Adipocyte (in vitro differentiated cells): ENCODE measurements at places on chromosomes 12 and 14.

DNA sequence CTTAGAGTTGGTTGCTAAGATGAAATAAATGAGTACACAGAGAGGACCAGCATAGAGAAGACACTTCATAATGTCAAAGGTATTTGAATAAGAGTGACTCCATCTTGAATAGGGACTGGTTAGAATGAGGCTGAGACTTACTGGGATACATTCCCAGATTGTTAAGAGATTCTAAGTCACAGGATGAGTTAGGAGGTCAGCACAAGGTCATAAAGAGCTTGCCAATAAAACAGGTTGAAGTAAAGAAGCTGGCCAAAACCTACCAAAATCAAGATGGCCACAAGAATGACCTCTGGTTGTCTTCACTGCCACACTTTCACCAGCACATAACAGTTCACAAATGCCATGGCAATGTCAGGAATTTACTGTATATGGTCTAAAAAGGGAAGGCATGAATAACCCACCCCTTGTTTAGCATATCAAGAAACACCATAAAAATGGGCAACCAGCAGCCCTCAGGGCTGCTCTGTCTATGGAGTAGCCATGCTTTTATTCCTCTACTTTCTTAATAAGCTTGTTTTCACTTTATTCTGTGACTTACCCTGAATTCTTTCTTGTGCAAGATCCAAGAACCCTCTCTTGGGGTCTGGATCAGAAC, 8.3 kb upstream of the SERPINA1 start:
- DNase-seq, result no peak

DNA sequence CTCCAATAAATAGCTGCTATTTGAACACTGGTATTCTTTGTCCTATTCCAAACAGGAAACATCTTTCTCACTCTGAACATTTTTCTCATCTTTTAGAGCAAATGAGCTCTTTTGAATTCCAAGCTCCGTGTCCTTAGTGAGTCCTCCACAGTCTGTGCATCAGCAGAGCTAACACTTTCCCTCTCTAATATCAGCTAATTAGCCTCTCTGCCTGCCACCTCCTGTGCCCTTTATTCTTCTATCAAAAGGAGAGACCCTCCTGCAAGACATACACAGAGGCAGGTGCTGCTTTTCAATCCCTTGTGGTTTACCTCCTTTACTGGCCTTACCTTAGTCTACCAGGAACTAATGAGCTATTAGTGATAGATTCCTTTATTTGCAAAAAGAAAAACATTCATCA, 178.5 kb downstream of the SLC35F4 start:
- DNase-seq, result no peak

DNA sequence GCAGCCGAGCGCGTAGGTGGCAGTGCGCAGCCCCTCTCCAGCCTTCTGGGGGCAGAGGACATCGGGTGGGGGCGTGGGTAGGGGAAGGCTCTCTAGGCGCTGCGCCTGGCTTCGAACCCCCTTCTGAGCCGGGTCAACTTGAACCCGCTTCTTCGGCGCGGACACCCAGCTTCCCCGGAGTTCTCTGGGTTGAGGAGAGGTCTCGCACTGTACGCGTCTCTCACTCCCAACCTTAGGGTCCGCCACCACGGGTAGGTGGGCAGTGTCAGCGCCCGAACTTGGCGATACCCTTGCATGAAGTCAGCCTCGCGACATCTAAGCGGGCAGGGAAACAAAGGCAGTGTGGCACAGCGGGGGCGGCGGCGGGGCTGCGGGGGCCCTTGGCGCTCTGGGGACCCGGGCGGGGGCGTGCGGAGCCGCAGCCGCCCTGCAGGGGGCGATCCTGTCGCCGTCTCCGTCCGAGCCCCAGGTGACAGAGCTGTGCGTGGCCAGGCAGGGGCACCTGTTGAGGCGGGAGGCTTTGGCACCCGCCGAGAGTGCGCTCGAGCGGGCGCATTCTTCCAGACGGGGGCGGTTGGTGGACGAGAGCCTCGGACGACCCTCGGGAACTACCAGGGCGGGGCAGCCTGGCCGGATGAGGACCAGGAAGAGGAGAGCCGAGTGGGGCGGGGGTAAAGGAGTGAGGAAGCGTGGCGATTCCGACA, 1.1 kb downstream of the GALNT16 start:
- peak; percentile 64 for DNase-seq

DNA sequence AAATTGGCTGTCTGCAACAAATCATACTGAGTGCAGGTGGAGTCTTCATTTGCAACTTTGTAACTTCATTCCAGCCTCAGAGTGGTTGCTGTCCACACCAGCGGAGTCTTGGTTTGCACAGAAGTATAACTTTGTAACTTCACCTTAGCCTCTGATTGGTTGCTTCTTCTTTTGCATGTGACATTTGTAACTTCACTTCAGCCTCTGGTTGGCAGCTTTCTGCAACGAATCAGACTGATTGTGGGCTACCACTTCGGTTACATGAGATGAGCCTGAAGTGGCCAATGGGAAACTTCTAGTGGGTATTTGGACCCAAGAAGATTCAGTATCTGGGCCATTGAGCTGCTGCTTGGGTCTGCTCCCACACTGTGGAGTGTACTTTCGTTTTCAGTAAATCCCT, 17.8 kb downstream of the RASSF8 start:
- no peak for DNase-seq

DNA sequence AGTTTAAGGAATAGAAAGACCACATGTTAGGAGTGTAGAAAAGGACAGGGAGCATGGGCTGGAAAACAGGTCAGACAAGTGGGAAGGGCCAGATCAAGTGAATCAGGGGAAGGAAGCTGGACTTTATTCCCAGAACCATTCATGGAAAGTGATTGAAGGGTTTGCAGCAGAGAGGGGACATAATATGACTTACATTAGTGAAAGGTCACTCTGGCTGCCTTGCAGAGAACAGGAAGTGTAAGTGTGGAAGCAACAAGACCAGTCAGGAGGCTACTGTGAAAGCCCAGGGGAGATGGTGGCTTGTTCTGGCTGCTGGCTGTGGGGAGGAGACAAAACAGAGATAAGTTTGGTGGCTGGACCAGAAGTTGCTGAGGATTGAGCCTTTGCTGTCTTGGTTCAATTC, 69.1 kb downstream of the VCPKMT start:
- DNase-seq, result no peak

GRCh38 chr12:106753526-106753925, 21.0 kb upstream of the RIC8B start:
- no peak for DNase-seq

DNA sequence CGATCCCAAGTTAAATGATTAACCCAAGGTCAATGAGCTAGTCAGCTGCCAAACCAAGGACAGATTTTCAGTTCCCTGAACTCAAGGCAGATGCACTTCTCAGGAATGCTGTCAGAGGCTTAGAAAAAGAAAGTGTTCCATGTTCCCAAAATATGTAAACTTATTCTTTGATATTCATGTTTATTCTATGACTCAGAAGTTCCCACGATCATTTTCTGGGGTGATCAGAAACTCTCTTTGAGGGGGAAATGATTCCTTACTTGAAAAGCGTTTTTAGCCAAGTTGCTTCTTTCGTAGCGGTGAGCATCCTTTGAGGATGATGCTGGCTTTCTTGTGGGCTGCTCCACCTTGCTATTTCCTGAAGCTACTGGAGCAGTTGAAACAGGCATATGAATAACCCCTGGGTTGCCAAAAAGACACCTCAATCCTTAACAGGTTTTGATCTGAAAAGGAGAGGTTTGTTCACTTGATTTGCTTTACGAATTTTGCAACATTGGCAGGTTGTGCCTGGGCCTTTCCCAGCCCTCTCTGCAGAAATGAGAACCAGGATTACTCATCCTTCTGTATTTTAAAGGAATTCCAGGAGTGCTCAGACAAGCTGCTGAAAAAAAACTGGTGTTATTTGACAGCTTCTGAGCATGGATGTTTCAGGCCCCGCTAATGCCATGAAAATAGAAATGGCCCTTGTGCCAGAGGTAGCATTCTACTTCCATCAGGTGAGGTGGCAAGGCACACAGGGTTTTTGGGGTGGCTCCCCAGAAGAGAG, 121.4 kb upstream of the HIF1A start:
- DNase-seq, result peak; percentile 75

- no peak for DNase-seq
Observed at GRCh38 chr12:132542661-132543060, 52.7 kb downstream of the FBRSL1 start.

- DNase-seq, result no peak
Observed at GRCh38 chr14:27390155-27390554, 792.3 kb upstream of the NOVA1 start.

GRCh38 chr12:109702111-109702841, 11.3 kb upstream of the FAM222A start:
- no peak for DNase-seq

- DNase-seq, result no peak
Observed at GRCh38 chr14:100778526-100778882, 47.4 kb upstream of the MEG3 start.

DNA sequence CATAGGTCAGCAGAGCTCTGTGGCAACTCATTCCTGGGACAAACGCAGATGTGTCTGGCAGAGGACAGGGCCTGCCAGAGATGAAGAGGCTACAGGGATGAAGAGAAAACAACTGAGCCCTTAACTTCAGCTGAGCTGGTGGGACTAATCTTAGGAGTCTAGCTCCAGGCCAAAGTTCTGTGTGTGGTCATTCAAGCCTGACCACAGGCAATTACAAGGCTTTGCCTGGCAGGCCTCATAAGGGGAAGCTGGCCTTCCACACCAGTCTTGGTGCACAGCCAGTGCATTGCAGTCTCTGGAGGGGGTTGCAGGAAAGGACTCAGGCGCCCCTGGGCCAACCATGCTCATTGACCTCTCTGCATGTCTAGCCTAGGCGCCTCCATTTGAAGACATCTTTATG, 127.6 kb upstream of the DAAM1 start:
- DNase-seq, result peak; percentile 15

GRCh38 chr14:54815016-54815415, 87.6 kb downstream of the GCH1 start:
- no peak for DNase-seq

GRCh38 chr12:52543985-52544883, 8.7 kb downstream of the KRT71 start:
- no peak for DNase-seq

- no peak for DNase-seq
Observed at GRCh38 chr14:100636559-100636958, 49.3 kb upstream of the BEGAIN start.

DNA sequence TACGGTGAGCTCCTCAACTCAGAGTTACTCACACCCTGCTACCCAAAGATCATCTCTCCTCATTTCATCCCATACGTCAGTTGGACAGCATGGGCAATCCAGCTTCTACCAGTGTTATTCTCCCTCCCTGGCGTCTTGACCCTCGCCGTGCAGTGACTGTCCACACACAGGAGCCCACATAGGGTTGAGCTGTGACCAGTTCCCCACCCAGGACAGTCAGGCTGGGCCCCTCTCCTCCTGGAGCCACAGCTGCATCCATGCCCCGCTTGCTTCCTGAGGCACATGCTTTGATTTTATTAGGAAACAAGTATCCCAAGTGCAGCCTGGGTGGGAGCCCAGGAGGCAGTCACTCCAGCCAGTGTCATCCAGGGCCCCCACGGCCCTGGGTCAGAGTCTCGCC, 140.3 kb upstream of the SFSWAP start:
- no peak for DNase-seq

- DNase-seq, result peak; percentile 61
Observed at GRCh38 chr12:71551529-71551928, 111.9 kb downstream of the LGR5 start.

DNA sequence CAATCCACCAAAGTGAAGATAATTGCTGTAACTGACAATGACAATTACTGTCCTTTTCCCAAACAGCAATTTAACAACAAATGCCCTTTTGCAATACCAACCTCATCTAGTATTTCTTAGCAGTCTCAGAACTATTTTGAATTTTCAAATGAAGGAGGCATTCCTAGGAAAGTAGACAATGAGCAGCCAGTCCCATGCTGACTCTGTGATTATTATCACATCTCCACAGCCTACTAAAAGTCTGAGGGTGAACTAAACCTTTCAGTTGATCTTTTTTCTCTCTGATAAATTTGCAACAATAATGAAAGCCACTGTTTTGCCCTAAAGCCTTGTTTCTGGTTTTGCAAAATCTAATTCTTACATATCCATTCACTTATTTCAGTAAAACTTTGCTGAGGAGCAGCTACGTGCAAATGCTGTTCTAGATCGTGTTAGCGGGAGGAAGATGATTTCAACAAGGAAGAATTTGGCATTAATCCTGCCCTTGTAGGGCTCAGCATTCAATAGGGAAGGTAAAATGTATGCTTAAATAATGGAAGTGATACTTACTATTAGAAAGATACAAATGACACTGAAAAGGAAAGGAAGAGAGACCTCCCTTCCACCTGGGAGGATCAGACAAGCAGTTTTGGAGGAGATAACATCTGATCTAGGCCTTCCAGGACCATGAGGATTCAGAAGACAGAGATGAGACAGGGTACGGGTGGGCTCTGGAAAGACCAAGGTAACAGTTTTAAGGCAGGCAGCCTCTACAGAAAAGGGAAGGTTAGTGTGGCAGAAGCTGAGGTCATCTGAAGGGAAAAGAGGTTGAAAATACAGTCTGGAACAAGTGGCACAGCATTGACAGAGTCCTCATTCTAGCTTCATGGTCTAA, 47.4 kb downstream of the SLC38A1 start:
- peak; percentile 23 for DNase-seq

GRCh38 chr12:114636723-114637480, 47.1 kb downstream of the TBX3 start:
- peak; percentile 36 for DNase-seq

DNA sequence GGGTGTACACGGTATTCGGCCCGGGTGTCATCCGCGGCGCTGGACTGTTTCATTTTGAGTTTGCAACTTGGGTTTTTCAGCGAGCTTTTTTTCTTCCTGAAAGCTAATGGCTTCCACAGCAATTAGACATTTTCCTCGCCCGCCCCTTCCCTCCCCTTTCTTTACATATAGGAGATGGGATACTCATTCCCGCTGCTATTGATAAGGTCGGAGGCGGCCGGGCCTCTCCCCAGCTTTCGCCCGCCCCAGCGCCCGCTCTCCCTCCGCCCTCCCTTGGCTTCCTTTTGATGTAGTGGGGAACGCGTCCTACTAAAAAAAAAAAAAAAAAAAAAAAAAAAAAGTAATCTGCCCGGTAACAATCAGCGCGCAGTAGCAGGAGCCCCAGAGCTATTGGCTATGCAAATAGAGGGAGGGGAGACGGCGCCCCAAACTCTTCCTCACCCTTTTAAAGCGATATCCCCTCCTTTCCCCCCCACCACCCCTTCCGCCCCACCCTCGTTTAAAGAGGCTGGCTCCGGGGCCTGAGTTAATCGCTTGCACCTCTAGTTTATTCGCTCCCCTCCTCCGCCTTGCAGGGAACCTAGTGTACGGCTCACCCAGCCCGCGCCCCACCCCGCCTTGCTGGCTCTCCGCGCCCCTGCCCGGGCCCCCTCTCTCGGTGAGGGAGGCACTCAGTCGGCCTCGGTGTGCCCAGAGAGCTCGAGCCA, 1.7 kb upstream of the CCND2 start:
- peak; percentile 57 for DNase-seq
